ENCODE measurements at places on chromosomes 5 and 9.

DNA sequence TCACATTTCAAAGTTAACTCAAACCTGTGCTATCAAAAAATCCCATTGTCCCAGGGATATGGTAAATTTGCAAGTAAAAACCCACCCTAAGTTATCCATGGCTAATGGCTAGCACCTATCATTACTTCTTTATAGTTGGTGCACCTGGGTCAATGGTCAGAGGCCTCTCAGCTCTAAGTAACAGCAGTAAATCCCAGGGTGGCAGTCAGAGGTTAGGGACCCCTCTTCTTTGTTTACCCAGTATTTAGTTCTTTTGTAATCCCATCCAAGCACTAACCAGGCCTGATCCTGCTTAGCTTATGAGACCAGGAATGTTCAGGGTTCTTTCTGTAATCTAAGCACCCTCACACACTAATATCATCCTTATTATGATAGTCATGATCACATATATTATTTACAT, 52.1 kb upstream of the WWC1 start:
- no peak for DNase-seq

GRCh38 chr5:55136521-55136920, 23.4 kb upstream of the GPX8 start:
- DNase-seq, result no peak

- no peak for DNase-seq
Observed at GRCh38 chr5:123807177-123807945, 295.4 kb downstream of the CSNK1G3 start.

DNA sequence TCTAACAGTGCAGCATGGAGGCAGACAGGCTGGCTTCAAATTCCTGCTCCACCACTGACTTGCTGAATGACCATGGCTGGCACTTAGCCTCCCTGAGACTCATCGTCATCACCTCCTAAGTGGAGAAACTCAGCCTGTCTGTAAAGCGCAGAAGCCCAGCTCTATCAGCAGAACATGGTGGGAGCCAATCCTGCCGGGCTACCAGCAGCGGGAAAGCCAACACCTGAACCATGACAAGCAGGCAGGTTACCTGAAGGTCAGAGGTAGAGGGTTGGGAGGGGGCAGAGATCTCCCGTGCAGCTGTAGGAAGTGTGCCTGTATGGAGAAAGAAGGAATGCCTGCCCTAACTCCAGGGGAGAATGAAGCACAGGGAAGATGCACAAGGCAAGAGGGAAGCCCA, 72.6 kb upstream of the LRRTM2 start:
- DNase-seq, result no peak

Measured in stimulated activated CD8-positive, alpha-beta memory T cell treated with anti-CD3 and anti-CD28 coated beads, Interleukin-7, amount 100 ng/mL, for 1 hour (primary cell).